Stimulated activated CD4-positive, alpha-beta T cell treated with anti-CD3 and anti-CD28 coated beads, Interleukin-1b, Interleukin-23, amount 100 ng/mL, for 48 hours (primary cell): ENCODE measurements at places on chromosomes 7 and 10.

DNA sequence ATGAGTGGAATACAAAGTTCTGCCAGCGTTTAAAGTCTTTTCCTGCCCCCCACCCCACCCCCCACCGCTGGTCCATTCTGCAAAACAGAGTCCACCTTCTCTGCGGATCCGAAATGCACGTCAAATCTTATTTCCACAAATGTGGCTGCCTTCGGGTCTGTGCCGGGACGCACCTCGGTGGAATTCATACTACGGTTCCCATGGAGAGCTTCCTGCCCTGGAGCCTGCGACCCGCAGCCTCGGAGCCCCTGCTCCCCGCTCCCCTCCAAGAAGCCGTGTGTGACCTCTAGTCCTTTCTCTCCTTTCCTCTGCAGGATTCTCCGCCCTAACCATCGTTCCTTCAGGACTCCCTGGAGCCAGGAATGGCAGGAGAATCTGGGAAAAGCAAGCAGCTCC lies 12.5 kb upstream of the CALML5 start:
- DNase-seq, result no peak

DNA sequence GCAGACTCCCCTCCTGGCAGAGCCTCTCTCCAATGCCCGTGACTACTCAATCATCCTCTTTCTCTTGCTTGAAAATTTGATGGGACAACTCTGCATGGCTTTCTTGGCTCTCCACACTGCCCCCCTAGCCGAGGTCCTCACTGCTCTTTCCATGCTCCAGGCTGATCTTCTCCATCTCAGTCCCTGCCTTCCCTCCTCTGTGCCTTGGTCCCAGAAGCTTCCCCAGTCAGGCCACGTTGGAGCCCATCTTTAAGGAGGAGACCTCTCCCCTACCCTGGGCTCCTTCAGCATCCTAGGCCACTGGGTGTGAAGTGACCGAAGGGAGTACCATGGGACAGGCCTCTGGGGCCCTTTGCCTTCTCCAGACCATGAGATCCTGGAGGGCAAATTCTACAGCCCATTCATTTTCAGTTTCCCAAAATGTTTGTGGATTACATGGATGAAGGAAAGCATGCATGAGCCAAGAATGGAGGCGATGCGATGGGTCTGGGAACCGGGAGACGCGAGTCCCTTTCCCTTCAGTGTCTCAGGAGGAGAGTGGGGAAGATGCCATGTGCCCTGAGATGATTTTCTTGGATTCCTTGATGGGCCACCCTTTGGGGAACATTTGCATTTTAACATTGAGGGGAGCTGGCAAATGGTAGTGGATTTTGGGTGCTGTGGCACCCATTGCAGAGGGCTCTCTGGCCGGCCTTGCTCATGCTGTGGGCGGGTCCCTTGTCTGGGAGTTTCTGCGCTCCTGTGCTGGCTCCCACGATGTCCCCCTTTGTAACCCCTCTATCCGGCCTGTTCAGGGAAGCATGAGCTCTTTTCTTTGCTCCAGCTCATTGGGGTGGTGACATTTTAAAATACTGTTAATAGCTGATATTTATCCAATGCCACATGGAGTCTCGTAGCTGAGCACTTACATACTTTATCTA lies 376.6 kb downstream of the RPS24 start:
- DNase-seq, result no peak

DNA sequence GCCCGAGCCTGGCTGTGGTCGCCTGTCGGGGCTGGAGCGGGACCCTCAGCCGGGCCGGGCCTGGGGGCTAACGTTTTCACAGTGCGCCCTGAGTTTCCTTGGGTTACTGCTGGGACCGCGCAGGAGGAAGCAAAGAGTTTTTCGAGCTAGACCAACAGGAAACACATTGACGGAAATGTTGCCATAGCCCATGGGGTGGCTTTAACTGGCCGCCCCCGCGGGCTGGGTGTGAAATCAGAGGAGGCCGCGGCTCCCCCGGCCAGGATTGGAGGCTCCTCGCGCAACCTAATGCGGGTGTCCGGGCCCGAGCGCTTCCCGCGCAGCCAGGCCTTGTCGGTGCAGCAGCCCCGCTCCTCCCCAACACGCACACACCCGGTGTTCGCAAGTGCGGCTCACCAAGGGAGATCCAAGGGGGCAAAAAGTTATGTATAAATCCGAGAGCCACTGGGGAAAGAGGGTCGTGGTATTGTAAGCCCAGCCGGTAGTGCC lies 1.9 kb downstream of the HHEX start:
- no peak for DNase-seq

- no peak for DNase-seq
Measured at GRCh38 chr7:7957513-7957912, 11.1 kb upstream of the GLCCI1 start.

DNA sequence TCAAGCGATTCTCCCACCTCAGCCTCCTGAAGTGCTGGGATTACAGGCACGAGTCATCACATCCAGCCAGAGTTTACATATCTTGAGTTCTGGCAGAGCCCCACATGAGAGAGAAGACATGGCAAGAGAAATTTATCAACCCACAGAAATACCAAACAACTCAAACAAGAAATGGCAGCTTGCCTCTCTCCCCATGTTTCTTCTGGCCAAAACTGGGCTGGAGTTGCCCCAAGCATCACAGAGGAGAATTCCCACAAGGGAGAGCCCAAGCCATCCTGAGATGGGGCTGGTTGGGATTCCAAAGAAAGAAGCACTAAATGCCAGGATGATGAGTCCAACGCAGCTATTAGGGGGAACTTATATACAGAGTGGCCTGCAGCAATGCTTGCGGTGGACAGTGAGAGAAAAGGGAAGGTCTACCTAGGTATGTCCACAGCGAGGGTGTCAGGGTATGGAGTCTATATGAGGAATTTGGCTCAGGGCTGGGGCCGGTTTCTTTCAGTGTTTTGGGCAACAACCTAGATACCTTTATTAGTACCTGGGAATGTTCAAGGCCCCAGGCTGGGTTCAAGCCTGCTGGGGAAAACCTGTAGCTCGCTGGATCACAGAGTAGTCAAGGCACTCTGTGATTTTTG lies 14.5 kb upstream of the PAX4 start:
- DNase-seq, result no peak

DNA sequence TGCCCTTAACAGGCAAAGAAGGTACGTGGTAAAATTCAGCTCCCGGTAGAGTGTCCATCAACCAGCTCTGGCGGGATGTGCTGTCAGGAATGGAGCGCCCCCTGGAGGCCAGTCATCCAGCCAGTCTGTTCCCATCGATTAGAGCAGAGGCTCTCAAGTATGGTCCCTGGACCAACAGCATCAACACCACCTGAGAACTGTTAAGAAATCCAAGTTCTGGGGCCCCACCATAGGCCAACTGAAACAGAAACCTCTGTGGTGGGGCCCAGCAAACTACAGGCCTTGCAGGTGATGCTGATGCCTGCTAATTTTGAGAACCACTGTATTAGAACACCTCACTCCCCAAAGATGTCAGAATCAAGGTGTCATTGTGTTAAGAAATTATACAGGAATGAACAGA lies 109.2 kb downstream of the DPY19L1 start:
- DNase-seq, result peak; percentile 54

DNA sequence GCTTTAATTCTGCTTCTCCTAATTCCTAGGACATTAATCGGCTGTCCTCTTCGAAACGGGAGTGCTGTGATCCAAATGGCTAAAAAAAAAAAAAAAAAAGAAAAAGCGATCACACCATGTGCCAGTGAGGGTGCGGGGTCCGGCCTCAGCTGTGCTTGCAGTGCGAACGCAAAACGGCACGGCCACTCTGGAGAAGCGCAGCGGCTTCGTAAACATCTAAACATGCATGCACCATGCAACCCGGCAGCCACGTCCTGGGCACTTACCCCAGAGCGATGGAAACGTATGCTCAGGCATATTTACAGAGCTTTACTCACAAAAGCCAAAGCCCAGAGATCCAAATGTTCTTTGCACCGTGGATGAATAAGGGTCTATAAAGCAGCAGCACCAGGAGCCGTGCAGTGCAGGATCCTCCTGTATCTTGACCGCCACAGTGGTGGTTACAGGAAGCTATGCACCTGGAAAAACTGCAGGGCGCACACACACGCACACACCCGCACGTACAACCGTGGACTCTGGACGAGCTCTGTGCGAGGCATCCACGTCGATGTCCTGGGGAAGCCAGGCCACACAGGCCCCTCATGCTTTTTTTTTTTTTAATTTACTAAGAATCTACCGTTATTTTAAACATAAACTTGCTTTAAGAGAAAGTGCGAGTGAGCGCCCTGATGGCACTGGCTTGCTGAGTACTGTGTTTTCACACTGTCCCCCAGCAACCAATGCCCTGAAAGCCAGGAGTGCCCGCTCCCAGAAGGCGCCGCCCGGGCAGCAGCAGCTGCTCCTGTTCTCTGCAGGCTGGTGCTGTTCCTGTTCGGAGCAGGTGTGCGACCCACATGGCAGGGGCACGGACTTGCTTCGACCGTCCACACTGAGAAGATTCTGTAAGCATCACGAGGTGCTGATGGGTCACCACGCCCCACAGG lies 25.0 kb downstream of the GPER1 start:
- no peak for DNase-seq

DNA sequence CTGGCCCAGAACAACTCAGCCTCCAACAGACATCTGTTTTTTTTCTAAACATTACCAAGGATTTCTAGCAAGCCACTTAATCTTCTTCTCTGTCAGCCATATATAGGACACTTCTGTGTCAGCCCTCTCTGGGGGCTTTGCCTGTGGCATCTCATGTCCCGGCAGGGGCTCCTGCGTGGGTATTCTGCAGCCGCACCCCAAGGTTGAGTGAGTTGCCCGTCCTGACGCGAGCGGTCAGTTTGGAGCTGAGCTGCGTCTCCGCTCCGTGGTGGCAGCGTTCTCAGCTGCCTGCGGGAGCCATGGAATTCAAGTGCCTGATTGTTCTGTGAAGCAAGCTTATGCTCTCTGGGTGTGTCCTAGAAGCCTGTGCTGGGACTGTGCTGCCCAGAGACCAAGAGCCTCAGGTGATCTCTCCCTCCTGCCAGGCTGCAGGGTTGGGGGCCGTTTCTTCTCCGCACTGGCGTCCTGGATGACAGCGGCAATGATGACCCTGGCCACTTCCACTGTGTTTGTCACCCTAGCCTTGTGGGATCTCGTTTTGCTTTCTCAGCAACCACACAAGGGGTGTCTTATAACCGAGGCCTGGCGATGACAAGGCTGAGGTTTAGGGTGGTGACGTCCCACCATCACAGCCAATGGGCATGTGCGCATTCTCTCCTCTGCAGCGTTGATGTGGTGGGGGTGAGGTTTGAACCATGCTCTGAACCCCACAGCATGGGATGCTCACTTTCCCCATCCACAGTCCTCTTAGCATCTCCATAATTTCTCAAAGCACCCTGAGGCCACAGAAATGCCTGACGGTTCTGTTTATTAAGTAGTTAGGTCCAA lies 612.6 kb upstream of the FOXK1 start:
- DNase-seq, result no peak

DNA sequence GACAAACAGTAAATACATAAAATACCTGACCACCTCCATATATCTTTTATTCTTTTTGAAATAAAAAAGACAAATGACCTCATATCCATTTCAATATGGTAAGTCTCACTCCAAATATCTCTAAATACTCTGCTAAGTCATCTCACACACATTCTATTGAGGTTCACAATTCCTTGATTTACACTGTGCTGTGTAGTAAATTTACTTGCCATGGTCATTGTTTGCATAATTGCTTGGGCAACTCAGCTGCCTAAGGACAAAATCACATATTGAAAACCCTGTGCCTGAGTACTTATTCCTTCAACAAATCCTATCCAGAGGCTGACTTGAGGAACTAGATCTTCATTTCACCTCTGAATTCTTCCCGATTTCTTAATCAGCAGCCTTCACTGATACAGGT lies 176.4 kb downstream of the THSD7A start:
- DNase-seq, result no peak

GRCh38 chr10:19049567-19049966 lies 966 bp downstream of the MALRD1 start:
- DNase-seq, result no peak

DNA sequence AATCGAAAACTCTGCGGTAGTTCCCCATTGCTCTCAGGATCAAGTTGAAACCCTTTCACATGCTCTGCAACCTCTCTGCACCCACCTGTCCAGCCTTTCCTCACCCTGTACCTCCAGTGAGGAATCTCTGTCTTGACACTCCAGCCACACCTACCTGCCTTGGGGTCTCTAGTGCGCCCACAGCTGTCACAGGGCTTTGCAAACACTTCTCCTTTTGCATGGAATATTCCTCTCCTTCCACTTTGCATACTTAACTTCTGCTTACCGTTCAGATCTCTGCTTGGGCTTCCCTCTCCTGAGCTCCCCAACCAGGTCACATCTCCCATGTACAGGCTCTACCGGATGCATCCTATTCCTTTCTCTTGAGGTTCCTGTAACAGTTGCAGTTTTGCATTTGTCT lies 6.6 kb upstream of the ZYX start:
- no peak for DNase-seq

- no peak for DNase-seq
Measured at GRCh38 chr7:44595934-44596635, 10.3 kb upstream of the OGDH start.

DNA sequence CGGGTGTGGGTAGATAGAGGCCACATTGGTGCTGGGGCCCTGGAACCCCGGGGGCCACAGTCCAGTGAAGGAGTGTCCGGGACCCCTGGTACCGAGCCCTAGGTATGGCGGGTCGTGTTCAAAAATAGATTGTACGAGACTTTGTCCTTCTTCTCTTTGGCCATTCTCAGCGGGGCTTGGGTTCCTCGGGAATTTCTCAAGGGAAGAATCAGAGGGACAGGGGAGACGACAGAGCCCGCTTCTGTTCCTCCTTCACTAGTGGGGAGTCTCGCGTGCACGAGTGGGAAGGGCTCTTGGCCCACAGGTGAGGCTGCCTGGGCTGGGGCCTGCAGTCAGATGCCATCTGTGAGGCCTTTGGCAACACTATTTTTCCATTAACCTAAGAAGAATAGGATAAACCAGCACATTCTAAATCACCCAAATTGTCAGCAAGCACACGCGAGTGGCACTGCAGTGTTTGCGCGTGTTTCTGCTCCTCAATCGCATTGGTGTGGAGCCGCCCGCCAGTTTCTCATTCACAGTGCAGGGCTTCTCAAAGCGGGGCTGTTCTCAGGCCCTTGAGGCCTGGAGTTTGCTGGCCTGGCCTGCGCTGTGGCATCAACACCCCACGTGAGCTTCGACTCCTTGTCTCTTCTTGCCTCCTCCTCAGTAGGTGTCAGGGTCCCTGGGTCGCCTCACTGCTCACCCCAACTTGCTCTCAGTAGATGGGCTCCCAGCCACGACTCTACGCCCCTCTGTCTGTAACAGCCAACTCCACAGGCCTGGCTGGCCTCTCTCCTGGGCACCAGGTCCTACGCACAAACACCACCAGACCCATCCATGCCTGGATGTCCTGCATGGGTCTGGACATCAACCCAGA lies 187.6 kb upstream of the SHH start:
- DNase-seq, result no peak
